NCI-H748 treated with DMSO at 0.1 percent for 48 hours (cell line): ENCODE measurements at places on chromosomes 5 and 9.

DNA sequence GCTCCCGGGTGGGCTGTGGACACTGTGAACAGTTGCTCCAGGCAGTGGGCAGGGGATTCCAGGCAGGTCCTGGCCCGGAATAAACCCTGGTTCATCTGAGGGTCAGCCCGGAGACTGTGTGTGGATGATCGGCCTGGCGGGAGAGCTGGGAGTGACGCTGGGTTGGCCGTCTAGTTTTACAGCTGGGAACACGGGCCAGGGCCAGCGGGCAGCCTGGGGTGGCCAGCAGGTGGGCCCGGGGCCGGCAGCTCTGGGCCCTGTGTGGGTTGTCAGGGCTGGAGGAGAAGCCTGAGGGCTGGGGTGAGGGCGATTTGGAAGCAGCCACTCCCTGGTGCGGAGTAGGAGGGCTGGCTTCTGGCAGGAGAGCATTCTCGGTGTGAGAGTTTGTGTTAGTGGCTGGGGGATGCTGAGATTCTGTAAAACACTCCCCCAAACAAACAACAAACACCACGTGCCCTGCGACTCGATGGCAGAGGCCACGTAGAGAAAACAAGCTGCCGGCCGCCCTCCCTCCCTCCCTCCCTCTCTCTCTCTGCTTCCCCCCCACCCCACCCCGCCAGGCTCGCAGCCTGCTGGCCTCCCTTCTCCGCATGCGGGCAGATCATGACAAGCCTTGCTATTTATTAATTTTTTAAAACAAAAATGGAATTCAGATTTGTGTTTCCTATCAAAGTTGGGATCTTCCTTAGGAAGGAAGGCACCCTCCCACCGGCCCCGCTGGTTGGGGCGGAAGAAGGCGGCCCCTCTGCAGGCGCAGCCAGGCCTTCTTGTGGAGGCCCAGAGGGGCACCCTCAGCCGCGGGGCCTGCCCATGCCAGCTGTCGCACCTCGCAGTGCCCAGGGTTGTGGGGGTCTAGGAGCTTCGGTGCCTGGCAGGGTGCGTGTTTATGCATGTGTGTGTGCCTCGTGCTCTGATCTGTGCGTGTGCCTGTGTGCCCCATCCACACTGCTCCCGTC, 49.5 kb downstream of the RXRA start:
- DNase-seq = no peak

DNA sequence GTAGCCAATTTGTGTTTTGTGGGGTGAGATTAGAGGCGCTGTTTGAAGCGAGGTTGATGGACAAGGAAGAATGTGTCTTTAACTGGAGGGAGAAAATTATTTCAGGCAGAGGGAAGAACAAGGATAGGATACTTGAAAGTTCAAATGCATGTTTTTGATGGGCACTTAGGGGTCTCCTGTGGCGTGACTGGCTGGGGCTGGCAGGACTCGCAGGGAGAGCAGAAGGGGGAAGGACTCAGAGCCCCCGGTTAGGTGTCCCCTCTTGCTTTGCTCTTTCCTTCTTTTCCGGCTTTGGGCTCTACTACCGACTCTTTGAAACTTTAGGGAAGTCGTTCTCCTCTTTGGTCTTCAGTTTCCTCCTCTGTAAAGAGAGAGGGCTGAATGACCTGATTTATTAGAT, 12.1 kb downstream of the GRAMD2B start:
- DNase-seq = no peak

GRCh38 chr5:52731274-52732027, 56.3 kb upstream of the ITGA1 start:
- DNase-seq = no peak

DNA sequence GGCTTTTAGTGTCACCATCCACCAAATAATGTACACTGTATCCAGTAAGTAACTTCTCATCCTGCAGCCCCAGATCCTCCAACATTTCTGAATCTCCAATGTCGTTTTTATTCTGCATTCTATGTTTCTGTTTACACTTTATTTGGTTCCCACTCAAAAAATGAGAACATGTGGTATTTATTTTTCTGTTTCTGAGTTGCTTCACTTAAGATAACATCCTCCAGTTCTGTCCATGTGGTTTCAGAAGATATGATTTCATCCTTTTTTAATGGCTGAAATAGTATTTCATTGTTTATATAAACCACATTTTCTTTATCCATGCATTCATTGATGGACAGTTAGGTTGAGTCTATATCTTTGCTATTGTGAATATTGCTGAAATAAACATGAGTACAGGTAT, 677.3 kb upstream of the FTMT start:
- no peak for DNase-seq
